ENCODE measurements at places on chromosomes 1 and 21. TPM values are rescaled to one million over a fixed set of nuclear protein-coding genes. Genes with fewer than 3 reads are reported as not detected.

The ZNF695 gene
- total RNA-seq: 1.8 TPM

The UQCRHL gene
- total RNA-seq: 1.7 TPM

The FAM131C gene
- total RNA-seq: not detected

The AUNIP gene
- 4.7 TPM for total RNA-seq

The IVL gene
- total RNA-seq: not detected

The KIF26B gene
- total RNA-seq: 3.3 TPM

The MRPS6 gene
- 19.3 TPM for total RNA-seq

The CELA2B gene
- not detected for total RNA-seq

The TUFT1 gene
- 16.3 TPM for total RNA-seq

The DMRTA2 gene
- total RNA-seq: not detected

The MARCKSL1 gene
- 139 TPM for total RNA-seq

The GJB5 gene
- total RNA-seq: not detected

The PLD5 gene
- not detected for total RNA-seq

The GNG5 gene
- 36.3 TPM for total RNA-seq

The TSPAN1 gene
- not detected for total RNA-seq

The OR2T11 gene
- total RNA-seq: not detected

The ANXA9 gene
- total RNA-seq: 0.36 TPM

The CD101 gene
- total RNA-seq: 0.73 TPM

The ATG4C gene
- 14.3 TPM for total RNA-seq

The UTS2 gene
- total RNA-seq: not detected

The KLHDC7A gene
- total RNA-seq: not detected

The C1orf146 gene
- not detected for total RNA-seq

The CELA2A gene
- total RNA-seq: not detected

The KCNE1 gene
- total RNA-seq: 0.34 TPM

The BRINP3 gene
- total RNA-seq: not detected

The TFF2 gene
- total RNA-seq: not detected

The FCN3 gene
- total RNA-seq: not detected

The IL12RB2 gene
- total RNA-seq: 8.3 TPM

The TRIM67 gene
- total RNA-seq: under 0.01 TPM

Measured in melanocyte of skin (primary cell).